KBM-7 (cell line): ENCODE measurements at places on chromosomes 7 and 10.

- DNase-seq = no peak
Measured at GRCh38 chr7:31098642-31099360, 46.7 kb downstream of the ADCYAP1R1 start.

DNA sequence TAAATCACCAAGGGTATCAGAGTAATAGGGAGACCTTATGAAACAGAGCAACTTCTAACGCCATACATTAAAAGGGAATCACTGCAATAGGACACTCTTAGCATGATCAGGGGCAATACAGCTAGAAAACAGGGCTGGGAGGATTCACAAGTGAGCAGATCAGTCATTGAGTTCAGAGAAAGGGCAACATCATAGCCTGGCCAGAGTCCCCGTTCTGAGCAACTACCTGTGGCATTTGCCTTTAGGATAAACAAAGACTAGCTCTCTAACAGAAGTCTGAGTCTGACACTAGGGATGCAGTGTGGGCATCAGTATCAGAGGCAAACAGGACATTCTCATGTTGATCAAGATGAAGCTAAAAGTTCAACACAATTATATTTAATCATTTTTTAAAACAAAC lies 297.9 kb downstream of the DGKB start:
- no peak for DNase-seq

GRCh38 chr10:116752563-116752962 lies 10.2 kb upstream of the HSPA12A start:
- DNase-seq = no peak

- no peak for DNase-seq
Measured at GRCh38 chr10:131620314-131620713, 280.5 kb upstream of the PPP2R2D start.

DNA sequence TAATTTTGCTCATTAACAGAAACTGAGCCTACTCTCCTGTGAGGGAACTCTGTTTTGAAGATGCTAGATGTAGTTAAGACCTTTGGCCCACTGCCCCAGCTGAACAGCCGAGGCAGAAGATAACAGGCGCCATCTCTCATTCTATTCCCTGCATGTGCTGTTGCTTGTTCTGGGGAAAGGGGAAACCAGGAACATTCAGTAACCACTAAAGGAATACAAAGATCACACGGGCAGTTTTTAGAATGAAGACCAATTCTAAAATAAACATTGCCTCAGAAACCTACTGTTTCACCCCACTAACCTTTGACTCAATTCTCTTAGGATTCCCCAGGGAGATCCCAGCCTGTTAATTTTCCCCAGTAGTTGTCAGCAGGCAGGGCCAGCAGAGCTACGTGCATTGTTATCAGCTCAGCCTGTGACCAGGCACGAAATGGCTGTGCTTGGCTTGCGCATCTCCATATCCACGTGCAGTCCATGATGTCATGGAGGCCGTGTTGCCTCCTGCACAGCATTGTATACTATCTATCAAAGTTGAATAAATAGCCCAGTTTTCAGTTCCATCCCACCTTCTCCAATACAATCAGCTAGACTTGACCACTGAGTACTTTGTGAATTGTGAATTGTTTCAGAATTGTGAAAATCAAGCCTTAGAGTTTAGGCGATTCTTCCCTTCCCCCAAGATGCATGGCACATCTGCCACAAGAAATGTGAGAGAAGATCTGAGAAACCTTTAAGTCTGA lies 36.0 kb downstream of the ANK3 start:
- no peak for DNase-seq

DNA sequence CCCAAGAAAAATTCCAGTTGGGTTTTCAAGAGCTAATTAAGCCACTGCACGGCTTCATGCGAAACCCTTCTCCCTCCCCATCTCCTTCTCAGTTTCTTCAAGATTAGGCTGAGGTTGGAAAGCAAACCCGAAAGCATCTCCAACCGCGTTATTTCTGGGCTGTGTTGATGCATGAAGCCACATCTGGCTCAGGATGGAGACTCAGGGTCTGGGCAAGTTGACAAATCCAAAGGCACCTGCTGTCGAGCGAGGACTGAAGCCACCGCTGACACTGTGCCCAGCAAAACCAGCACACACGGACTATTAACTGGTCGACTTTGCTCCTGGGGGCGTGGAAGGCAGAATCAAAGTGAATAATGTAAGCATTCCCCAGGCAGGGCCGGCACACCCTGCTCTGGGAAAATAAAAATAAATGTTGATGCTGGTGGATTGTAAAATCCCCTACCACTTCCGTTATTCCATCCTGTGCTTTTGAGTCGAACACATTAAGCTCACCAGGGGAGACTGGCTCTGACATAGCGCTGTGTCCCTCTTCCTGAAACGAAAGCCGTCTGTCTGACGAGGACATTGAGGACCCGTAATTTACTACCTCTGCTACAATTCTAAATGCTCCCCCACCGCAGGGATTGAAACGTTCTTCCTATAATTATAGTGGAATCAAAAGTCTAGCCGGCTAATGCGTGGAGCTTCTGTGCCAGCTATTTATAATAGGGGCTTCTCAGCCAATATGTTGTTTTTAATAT lies 269.8 kb downstream of the ADARB2 start:
- no peak for DNase-seq

DNA sequence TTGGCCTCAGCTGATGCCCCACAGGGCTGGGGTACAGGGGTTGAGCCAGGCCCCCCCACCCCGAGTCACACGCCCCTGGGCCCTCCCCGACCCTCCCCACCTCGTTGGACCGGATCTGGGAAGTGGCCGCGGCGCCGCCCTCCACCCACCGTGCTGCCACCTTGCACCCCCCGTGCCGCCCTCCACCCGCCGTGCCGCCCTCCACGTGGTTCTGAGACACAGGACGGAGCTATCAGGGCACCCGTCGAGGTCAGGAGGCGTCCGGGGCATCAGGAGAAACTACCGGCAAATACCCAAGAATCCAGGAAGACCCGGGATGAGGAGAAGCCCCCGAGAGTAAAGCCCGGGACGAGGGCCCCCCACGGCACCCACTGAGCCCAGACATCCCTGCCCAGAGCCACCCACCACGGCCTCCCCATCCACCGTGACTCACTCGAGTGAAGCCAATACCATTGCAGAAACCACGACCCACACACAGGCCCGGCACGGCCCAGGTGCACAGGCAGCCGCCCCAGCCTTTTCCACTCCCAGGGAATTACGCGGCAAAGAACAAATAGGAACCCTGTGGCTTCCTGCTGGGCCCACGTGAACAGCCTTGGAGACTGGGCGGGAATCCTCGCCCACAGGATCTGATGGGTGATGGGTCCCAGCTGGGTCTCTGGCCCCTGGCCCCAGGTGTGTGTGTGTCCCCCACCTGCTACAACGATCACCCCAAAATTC lies 34.0 kb downstream of the ADAP1 start:
- DNase-seq = no peak
